ENCODE measurements at places on chromosomes 12 and 14.

GRCh38 chr12:12334367-12335040, 15.5 kb downstream of the MANSC1 start:
- DNase-seq, result no peak

DNA sequence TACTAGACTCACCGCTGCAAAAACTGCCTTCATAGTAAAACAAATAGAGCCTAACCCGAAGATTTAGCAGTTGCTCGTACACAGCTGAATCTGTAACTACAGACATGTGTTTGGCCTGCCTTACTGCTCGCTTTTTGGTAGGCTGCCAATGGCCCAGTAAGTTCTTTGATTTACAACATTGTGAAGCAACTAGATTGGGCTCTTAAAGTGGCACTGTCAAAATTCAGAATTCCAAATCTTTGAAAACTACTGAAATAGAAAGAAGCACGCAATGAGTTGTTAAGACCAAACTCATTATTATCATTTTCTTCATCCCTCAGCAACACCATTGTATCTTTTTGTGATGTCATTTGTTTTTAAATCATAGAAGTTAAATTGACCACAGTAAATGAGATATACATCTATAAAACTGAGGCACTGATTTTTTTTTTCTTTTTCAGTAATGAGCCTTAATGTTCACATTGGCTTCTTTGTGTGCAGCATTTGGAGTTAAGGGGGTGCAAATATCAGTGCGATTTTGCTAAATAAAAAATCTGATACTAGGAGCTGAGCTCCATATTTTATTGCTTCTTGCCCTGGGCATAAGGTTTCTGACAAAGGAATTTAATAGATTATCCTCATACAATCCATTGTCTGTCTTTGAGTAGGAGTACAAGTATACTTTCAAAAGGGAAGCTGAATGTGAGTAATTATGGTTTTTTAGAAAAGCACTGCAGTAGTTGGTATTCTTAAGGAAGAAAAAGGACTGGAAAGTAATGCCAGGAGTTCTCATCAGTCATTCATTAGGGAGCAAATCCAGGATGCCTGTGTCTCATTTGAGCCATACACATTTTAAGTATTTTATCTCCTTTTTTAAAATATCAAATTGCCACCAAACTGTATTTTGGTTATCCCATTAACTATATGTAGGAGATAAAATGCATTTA, 138.5 kb downstream of the KICS2 start:
- DNase-seq, result peak; percentile 90

- DNase-seq, result no peak
These were observed 291.3 kb downstream of the KCNC2 start for GRCh38 chr12:74918291-74918690.

DNA sequence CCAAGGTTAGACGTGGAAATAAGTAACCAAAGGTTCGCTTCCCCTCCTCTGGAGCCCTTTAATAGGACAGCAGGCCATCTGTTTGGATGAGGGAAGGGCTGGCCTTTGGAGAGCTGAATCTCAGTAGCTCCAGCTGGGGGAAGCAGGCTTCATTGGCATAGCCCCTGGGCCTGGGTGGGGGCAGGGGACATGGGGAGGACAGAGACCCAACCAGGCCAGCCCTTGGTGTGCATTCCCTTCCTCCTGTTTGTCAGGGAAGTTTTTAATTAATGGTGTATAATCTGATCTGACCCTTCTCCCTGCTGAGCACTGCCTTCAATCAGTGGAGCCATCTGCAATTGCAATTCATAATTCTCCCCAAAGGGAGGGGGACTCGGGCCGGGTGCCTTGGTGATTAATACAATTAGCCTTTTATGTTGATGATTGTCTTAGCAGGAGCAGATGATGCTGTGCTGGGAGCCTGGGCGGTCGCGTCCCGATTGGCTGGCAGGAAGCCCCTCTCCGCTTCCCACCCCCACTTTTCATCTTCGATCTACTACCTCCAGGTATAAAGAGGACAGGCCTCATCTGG, 6.4 kb downstream of the AQP6 start:
- no peak for DNase-seq

DNA sequence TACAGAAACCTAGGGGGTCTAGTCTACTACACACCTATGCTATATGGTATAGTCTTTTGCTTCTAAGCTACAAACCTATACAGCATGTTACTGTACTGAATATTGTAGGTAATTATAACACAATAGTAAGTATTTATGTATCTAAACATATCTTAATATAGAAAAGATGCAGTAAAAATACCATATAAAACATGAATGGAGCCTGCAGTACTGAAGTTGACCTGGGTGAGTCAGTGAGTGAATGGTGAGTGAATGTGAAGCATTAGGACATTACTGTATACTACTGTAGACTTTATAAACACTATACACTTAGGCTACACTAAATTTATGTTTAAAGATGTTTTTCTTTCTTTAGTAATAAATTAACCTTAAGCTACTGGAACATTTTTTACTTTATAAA, 13.1 kb upstream of the ABCD2 start:
- no peak for DNase-seq

- DNase-seq, result no peak
These were observed 89.8 kb downstream of the RERG start for GRCh38 chr12:15131431-15131830.

GRCh38 chr14:68479247-68479646, 313.6 kb downstream of the ZFP36L1 start:
- DNase-seq, result no peak

GRCh38 chr12:122126713-122127597, 47.1 kb downstream of the IL31 start:
- DNase-seq, result no peak

- no peak for DNase-seq
These were observed 7.4 kb downstream of the ASCL1 start for GRCh38 chr12:102964872-102965271.

DNA sequence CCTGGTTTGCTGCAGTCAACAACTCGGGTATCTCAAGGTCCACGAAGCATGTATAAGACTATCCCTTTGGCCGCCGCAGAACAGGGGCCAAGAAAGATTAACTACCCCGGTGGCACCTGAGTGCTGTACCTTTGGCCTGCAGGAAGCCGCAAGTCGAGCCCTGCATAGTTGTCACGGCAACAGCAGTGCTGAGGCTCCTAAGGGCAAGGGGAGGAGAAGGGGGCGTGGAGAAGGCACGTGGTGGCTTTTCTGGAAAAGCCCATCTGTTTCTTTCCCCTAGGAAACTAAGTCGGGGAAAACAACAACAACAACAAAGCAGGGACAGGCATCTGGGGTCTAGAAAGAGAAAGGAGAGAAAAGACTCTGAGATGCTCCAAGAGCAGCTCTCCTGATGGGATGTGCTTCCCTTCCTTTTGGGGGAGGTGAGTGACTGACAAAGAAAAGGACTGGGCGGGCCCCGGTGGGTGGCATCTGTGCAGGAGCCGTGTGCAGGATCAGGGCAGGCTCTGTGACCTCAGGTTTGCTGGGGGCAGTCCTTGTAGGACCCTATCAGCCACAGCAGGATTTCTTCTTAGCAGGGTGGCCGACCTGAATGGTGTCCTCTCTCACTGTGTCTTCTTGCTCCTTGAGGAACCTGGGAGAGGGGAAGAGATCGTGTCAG, 123.9 kb downstream of the PRMT8 start:
- DNase-seq, result no peak

GRCh38 chr12:16788506-16789203, 182.7 kb upstream of the LMO3 start:
- no peak for DNase-seq

GRCh38 chr14:19878029-19878642, 3.2 kb downstream of the OR4K2 start:
- no peak for DNase-seq

GRCh38 chr12:73361864-73362230, 1089.7 kb downstream of the TRHDE start:
- no peak for DNase-seq

DNA sequence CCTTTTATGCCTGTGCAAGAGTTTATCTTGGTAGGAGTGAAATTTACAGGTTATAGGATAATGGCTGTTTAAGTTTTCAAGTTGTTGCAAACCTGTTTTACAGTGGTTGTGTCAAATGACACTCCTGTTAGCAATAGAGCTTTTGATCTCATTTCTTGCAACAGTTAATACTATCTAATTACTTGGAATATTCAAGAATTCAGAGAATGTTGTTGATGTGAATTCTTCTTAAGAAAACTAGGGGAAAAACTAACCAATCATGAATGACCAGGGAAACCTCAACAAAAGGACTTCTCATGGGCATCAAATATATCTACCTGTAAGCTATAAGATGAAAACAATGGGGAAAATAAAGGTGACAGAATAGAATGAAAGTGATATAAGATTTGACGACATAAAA, 85.0 kb downstream of the IPO8 start:
- no peak for DNase-seq

DNA sequence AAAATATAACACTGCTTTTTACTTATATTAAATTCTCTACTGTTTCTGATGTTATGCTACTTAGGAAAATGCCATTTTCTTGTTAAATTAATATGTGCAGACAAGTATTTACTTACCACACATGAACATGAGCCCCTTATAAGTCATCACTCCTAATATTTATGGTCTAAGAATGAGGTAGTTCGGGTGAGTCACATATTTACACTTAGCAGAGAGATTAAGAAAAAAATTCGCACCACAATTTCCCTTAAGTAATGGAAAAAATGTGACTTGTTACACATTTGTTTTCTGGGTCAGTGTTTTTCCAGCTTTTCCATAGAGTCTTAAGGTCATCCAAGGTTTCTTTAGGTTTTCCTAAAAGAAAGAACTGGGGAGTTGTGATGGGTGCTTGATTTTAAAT, 68.3 kb downstream of the RERG start:
- DNase-seq, result peak; percentile 42

DNA sequence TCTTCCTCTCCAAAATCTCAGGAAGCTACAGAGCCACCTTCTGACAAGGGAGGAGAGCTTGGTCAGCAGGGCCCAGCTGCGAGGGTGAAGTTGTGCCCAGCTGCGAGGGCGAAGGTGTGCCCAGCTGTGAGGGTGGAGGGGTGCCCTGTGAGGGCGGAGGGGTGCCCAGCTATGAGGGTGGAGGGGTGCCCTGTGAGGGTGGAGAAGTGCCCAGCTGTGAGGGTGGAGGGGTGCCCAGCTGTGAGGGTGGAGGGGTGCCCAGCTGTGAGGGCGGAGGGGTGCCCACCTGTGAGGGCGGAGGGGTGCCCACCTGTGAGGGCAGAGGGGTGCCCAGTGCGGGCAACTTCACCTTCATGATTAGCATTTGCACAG, 20.4 kb upstream of the TTC7B start:
- no peak for DNase-seq

- no peak for DNase-seq
These were observed 1194.8 kb downstream of the BCL11B start for GRCh38 chr14:98077176-98077575.

GRCh38 chr12:4293299-4293965, 19.9 kb downstream of the CCND2 start:
- no peak for DNase-seq

GRCh38 chr14:23564181-23564812, 3.3 kb downstream of the AP1G2 start:
- no peak for DNase-seq
